ENCODE measurements at places on chromosomes 1 and 21. TPM values are rescaled to one million over a fixed set of nuclear protein-coding genes. Genes with fewer than 3 reads are reported as not detected.
A peak's percentile ranks its signal among the peaks of the same experiment; 100 is the strongest.

The SLFNL1 gene
- 0.20 TPM for total RNA-seq

The LENEP gene
- total RNA-seq: 0.42 TPM

The CASZ1 gene
- 7.7 TPM for total RNA-seq

The TMEM269 gene
- 0.34 TPM for total RNA-seq

DNA sequence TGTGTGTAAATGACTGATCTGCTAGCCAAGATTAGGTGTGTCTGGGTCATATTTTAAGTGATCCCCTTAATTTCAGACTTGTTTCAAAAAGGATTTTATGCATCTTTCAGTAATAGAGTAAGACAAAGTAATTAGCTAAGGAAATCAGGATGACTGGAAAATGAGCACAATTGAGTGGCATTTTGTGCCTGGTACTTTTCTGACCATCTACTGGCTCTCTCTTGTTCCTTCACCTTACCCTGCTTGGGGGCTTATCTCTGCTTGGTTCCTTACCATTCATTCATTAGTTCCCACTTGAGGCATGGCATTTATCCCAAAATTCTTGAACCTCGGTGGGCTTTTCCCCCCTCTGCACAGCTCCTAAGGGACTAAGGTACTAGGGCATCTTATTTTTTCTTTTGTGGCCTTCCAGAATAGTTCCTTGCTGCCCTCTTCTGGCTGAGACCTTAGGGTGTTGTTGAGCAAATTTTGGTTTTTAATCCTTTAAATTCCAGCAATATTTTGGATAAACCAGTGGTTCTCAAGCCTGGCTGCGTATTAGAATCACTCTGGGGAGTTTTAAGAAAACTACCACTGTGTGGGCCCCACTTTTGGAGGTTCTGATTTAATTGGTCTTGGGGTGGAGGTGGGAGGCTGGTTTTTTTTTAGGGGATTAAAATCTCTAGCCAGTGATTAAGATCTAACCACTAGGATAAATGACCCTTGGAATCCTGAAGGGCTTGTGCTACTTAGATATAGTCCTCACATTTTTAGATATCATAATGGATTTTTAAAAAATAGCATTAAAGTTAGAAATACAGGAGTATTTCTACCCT lies 50.8 kb downstream of the HS2ST1 start:
- peak; percentile 23 for DNase-seq

- DNase-seq: no peak
Observed at GRCh38 chr1:67542747-67543146, 112.5 kb upstream of the SERBP1 start.

- DNase-seq: no peak
Observed at GRCh38 chr1:110607536-110608230, 1.5 kb upstream of the KCNA2 start.

GRCh38 chr1:234893725-234894630 lies 234.7 kb downstream of the TOMM20 start:
- DNase-seq: no peak

- DNase-seq: no peak
Observed at GRCh38 chr1:41687007-41687406, 202.5 kb upstream of the EDN2 start.

GRCh38 chr1:188949701-188950100 lies 1528.0 kb downstream of the BRINP3 start:
- DNase-seq: no peak

GRCh38 chr21:15010645-15011044 lies 54.2 kb downstream of the NRIP1 start:
- DNase-seq: no peak

- DNase-seq: no peak
Observed at GRCh38 chr1:209412036-209412435, 171.5 kb upstream of the CAMK1G start.

DNA sequence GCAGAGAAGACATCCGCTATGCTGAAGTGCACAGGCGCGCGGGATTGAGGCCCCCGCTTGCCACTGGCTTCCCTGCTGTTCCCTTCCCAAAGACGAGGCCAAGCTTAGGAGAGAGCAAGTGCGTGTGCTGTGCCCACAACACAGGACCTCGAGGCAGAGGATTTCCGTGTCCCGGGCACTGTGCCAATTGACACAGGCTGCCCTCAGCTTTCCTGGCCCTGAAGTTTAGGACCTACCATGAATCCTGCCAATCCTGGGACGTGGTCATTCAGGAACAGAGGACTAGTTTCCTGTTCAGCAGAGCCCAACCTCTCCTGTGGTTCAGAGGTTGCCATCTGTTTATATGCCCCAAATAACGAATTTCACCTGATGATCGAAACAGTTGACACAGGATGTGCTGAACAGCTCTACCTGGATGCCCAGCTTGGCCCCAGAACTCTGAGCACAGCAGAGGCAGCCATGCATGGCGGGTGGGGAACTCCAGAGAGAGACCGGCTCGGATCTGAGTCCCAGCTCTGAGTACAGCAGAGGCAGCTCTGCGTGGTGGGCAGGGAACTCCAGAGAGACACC lies 22.0 kb downstream of the SLC37A1 start:
- DNase-seq: no peak

DNA sequence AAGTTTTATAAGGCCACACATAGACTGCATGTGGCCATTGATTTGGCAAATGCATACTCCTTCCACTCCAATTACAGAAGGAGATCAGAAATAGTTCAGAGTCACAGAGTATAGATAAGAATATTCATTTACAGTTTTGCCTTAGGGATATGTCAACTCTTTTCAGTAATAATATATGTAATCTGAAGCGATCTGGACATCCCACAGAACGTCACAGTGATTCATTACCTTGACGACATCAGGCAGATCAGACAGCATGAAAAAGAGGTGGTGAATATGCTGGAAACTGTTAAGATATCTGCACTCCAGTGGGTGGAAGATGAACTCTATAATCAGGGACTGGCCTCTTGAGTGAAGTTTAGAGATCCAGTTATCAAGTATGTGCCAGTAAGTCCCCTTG lies 240.4 kb downstream of the DPYD start:
- no peak for DNase-seq

DNA sequence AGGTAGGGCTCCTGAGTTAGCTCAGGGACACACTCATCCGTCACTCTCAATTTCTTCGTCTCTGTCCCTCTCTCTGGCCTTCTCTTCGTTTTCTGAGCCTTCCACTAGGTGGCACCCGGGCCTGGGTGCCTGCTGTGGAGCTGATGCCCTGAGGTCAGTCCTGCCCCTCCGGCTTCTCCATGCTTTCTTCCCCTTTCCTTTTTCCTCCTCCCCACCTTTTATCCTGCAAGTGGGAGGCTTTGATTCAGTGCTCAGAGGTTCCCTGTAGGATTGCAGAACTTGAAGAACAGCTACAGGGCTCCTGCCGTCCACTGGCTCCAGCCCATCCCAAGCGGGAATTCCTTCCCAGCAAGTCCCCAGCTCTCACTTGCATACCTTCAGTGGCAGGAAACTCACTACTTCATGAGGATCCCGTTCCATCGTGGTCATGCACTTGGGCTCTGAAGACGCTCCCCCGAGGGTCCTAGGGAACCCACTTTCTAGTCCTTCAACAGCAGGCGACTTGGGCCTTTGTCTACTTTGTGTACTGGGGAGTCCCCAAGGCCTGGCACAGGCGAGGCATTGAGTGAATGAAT lies 45.6 kb downstream of the SRRM1 start:
- DNase-seq: peak; percentile 36

GRCh38 chr1:204089044-204089751 lies 16.3 kb downstream of the SOX13 start:
- DNase-seq: no peak

- no peak for DNase-seq
Observed at GRCh38 chr1:46224966-46225365, 21.8 kb downstream of the LURAP1 start.

DNA sequence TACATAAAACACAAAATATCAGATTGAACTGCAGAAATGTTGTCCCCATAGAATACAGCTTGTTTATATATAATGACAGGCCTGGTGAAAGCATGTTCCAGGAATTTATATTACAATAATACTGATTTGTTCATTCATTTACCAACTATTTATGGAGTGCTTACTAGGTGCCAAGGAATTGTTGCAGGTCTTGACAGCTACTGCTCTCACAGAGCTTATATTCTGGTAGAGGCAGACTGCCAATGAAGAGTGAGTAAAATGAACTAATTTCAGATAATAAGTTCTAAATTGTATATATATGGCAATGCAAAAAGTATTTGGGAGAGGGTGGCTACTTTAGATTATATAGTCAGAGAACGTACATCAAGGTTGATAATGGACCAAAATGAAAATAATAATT lies 152.0 kb downstream of the COQ8A start:
- DNase-seq: no peak

GRCh38 chr1:115828101-115829022 lies 12.6 kb downstream of the NHLH2 start:
- no peak for DNase-seq

Data from HCT116 (cell line).